ENCODE measurements at places on chromosomes 11 and 22. TPM values are rescaled to one million over a fixed set of nuclear protein-coding genes. Genes with fewer than 3 reads are reported as not detected.

- DNase-seq = peak; percentile 60
Observed at GRCh38 chr11:119666463-119667131, 62.4 kb downstream of the NECTIN1 start.

DNA sequence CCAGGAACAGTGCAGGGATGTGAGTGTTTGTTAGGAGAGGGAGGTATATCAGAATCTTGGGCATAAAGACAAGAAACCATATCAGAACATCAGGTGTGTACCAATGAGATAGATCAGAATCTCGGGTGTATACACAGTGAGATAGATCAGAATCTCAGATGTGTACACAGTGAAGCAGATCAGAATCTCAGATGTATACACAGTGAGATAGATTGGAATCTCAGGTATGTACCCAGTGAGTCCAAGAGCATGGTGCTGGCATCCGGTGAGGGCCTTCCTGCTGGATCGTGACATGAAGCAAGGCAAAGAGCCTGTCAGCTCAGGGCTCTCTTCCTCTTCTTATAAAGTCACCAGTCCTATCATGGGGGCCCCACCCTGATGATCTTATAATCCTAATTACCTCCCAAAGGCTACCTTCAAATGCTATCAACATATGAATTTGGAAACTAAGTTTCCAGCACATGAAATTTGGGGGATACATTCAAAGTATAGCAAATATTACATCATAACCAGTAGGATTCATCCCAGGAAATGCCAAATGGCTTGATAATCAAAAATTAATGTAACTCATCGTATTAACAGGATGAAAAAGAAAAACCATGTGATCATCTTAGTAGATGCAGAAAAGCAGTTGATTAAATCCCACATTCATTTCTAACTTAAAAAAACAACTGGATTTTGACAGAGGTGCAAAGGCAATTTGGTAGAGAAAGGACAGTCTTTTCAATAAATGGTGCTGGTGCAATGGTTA, 28.6 kb downstream of the PPARA start:
- no peak for DNase-seq

DNA sequence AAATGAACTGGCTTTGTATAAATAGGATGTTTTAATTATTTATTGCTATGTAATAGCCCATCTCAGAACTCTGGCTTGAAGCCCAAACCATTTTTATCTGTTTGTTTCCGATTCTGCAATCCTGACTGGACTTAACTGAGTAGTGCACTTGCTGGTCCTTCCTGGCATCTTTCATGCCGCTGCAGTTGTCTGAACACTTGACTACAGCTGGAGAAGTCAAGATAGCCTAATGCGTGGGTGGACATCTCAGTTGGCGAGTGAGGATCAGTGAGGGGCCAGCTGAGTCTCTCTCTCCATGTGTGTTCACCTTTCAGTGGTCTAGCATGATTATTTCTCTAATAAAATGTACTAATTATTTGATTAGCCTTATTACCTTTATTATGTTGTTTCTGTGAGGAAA, 105.8 kb downstream of the PRMT3 start:
- DNase-seq = no peak

GRCh38 chr11:26993965-26994457, at the start of gene FIBIN:
TSS of gene FIBIN (plus strand) at chr11:26994112. CDS start at chr11:26994527, 415 bp downstream.
- DNase-seq = no peak

LRP4 gene
- 11.7 TPM for total RNA-seq

FAM83F gene
- total RNA-seq = 0.05 TPM

PARVG gene
- total RNA-seq = 0.21 TPM

GRCh38 chr22:20354238-20354975, 34.5 kb upstream of the DGCR6L start:
- no peak for DNase-seq

DNA sequence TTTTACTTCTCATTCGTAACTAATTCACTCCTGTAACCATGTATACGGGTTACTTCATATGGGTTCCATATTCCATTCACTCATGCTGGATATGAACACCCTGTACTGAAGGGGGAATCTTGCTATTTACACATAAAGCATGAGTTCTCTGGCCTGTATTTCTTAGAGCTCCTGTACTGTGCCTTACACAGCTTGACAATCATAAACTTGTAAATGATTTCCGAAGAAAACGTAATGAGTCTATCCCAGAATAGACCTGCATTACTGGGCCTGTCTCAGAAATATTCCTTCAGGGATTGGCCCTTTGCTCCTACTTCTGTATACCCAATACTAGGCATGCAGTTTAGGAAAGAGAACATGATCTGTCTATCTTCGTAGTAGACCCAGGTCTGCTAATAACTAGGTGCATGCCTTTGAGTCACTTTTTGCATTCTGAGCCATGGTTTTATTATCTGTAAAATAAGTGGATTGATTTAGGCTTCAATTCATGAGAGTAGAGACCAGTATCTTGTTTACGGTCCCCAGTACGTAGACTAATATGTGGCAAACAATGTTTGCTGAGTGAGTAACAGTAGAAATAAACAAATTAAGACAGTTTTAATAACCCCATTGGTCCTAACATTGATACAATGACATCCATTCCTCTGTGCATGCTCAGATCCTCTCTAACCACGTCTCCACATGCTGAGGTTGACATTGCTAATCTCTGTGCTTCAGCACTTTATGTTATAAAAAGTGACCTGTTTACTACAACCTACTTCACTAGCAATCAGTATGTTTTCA, 1.2 kb downstream of the CCDC34 start:
- DNase-seq = no peak

DNA sequence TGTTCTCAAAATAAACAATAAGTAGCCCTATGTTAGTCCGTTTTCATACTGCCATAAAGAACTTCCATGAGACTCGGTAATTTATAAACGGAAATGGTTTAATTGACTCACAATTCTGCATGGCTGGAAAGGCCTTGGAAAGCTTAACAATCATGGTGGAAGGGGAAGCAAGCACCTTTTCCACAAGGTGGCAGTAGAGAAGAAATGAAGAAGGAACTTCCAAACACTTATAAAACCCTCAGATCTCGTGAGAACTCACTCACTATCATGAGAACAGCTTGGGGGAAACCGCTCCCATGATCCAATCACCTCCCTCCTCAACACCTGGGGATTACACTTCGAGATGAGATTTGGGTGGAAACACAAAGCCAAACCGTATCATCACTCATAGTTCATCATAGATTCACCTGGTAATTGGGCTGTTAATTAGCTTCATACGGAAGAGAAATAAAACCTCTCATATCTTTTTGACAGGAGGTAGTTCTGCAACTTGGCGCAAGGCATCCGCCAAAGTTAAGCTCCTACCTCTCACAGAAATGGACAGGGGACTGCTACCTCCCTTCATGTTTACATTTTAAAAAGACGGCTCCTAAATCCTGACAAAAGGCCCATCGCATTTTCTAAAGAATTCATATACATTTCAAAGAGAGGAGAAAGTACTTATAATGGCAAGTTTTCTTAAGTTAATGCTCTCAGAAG, 49.0 kb downstream of the MUC15 start:
- DNase-seq = peak; percentile 0

ACRV1 gene
- 0.26 TPM for total RNA-seq

MUC6 gene
- 0.49 TPM for total RNA-seq

DNA sequence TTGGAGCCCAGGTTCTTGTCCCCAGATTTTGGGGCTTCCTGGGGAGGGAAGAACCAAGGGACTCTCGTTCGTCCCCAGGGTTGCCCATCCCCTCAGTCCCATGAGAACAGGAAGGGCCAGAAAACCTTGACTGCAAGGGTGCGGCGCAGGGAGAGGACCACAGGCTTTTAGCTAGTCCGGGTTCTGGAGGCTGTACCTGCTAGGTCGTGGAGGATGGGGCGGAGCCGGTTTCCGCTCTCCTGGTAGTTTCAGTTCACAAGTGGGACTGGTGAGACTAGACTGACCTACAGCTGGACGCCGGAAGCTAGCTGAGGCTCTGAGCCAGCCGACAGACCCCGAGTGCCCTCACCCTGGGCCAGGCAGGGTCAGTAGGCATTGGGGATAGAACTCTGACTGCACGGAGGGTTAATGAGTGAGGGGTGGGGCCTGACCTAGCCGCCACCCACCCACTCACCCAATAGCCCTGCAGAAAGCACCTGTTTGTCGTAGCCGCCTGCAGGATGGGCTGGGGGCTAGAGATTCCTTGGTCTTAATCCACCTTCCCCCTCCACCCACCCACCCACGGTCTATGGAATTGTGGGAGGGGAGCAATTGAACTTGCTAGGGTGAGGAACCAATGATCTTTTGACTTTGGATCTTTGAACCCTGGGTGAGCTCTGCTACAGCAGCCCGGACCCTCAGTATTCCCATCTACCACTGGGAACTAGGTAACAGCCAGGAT, 1.5 kb downstream of the MAFF start:
- DNase-seq = no peak

DNA sequence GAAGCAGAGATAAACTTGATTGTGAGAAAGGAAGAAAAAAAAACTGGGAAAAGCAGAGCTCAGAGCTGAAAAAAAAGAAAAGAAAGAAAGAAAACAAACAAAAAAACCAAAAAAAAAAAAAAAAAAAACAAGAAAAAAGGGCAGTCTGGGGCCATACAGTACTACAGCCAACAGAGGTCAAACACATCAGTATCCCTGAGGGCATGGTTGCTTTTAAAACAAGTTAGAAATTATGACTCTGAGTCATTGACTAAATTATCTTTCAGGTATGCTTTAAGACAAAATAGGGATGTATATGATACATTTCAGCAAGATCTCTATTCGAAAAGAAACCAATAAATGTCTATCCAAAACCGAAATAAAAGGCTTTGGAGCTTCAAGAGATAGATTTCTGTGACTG, 37.1 kb upstream of the TLCD5 start:
- DNase-seq = no peak

DNA sequence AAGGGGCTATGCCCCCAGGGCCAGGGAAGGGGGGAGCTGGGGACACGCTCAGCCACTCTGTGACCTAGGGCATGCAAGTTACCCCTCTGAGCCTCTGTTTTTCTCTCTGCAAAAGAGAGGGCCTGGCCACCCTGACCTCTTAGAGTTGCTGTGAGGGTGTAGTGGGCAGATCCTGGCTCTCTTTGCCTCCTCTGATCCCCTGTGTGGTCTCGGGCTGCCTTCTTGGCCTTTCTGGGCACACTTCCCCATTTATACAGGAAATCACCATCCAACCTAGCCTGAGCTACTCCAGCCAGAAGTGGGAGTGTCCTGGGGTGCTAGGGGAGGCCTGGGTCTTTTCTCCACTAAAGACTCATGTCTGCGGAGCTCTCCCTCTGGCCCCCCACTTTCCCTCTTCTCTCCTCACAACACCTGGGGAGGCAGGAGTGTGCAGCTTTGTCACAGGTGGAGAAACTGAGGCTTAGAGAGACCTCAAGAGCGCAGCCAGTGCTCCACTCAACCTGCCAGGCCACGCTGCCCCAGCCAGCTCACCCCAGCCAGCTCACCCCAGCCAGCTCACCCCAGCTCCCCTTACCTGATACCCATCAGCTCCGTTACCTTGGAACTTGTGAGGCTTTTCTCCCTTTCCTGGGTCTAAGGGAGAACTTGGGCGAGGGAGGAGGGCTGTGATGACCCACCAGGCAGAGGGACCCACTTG, 1.4 kb downstream of the AIFM3 start:
- DNase-seq = no peak

DNA sequence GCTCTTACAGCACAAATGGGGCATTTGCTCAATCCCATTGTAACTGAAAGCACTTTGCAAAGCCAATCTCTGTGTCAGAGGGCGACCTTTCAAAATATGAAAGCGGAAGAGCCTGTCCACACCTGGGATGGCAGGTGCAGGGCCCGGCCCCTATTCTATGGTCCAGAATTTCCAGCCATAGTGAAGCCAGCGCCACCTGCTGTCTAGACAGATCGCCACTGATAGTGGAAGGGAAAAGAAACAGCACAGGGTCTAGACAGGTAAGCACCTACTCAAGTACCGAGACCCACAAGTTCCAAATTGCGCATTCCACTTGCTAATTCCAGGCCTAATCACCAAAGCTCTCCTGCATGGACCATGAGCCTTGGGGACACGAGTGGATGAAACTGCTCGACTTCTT, 141.4 kb downstream of the NTM start:
- peak; percentile 2 for DNase-seq

DNA sequence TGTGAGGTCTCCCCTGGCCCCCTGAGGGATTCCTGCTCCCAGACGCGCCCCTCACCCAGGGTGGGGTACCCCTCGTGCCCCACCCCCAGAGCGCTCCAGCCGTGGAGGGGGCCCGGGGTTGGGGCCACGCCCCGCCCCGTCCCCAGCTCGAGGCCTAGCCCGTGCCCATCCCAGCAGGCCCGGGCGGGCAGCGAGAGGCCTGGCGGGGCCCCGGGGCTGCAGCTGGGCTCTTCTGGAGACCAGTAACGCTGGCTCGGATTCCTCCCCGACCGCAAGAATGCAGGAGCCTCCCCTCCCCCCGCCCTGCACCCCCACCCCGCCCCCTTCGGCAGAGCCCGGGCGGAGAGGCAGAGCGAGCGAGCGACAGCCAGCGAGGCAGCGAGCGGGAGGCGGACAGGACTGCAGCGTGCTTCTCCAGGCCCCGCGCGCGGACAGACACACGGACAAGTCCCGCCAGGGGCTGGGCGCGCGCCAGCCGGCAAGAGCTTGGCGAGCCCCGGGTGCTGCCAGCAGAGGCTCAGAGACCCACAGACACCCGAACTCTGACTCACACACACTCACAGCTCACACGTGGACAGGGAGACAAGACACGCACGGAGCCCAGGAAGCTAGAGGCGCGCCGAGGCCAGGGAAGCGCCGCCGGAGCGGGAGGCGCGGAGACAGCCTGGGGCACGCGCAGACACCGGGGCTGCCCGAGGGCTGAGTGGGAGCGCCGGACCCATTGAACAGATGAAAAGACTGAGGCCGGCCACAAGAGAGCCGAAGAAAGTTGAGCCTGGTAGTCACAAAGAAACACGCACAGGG, 15.2 kb downstream of the BCL9L start:
- DNase-seq = no peak

GRCh38 chr11:64758330-64759079, 1.3 kb downstream of the PYGM start:
- DNase-seq = no peak

DNA sequence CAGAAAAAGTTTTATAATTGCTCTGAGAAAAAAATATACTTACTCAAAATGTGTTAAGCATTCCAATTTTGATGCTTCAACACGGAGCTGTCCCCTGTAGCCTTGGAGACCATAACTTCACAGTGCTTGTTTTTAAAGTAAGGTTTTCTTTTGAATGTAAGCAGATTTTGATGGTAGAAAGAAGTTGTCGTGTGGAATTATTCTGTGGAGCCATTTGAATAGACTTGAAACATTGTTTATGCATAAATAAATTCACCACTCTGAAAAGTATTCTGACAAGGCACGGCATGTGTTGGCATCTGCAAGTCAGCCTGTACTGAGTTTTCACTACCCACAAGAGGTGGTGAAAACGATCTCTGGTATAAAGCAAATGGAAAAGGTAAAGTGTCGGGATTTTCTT, 115.5 kb downstream of the UVRAG start:
- DNase-seq = no peak

APOL3 gene
- total RNA-seq = 3.2 TPM

GRCh38 chr11:107102692-107103477, 84.6 kb upstream of the GUCY1A2 start:
- no peak for DNase-seq

DNA sequence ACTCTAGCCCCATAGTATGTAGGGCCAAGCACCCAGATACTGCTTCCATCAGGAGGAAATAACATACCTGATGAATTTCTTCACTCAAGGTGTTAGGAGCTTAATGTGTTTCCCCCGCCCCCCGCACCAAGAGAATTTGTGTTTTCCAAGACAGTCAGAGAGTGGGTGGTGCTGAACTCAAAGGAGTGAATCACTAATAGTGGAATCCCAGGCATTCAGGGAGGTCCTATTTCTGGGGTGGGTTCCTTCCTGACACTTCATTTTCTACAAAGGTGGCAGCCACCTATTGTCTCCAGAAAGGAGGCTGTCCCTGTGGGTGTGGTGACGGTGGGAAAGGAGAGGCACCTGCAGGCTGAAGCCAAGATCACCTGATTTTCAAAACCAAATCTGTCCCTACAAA, 50.8 kb upstream of the ELF5 start:
- no peak for DNase-seq

All from Panc1 (cell line).